Lung (tissue), 17 donors: ENCODE measurements at places on chromosomes 16 and 17. TPM values are rescaled to one million over a fixed set of nuclear protein-coding genes. Genes with fewer than 3 reads are reported as not detected.

- H3K4me3 ChIP-seq: peak overlapping the region; percentile 94
- peaks cover 14% of the 10 kb centered on the region for H3K36me3 ChIP-seq
- peak overlapping the region; percentile 88 for H3K27ac ChIP-seq
- no peaks in the 10 kb centered on the region for H3K27me3 ChIP-seq
Observed at GRCh38 chr17:4796552-4796920, 572 bp downstream of the PSMB6 start.

GRCh38 chr17:73360961-73361761 is 49.4 kb upstream of the CDC42EP4 start:
- no peak overlapping the region for H3K27ac ChIP-seq
- H3K4me3 ChIP-seq: no peak overlapping the region
- no peaks in the 10 kb centered on the region for H3K27me3 ChIP-seq
- H3K36me3 ChIP-seq: no peaks in the 10 kb centered on the region

- H3K4me1 ChIP-seq: no peaks in the 10 kb centered on the region
- no peaks in the 10 kb centered on the region for H3K36me3 ChIP-seq
- no peak overlapping the region for H3K27ac ChIP-seq
- H3K4me3 ChIP-seq: no peak overlapping the region
- H3K27me3 ChIP-seq: no peaks in the 10 kb centered on the region
Observed at GRCh38 chr17:10290041-10290440, 82.8 kb downstream of the MYH13 start.

GRCh38 chr17:48564188-48565021 is 13.7 kb downstream of the HOXB4 start:
- H3K27me3 ChIP-seq: peaks cover 4% of the 10 kb centered on the region
- H3K27ac ChIP-seq: no peak overlapping the region
- no peaks in the 10 kb centered on the region for H3K36me3 ChIP-seq
- no peak for DNase-seq
- H3K4me3 ChIP-seq: no peak overlapping the region
- peaks cover 21% of the 10 kb centered on the region for H3K4me1 ChIP-seq

- H3K27ac ChIP-seq: no peak overlapping the region
- H3K4me3 ChIP-seq: no peak overlapping the region
- H3K4me1 ChIP-seq: peaks cover 29% of the 10 kb centered on the region
- H3K27me3 ChIP-seq: no peaks in the 10 kb centered on the region
- DNase-seq: no peak
Observed at GRCh38 chr17:41519501-41520224, 973 bp upstream of the KRT15 start.

DNA sequence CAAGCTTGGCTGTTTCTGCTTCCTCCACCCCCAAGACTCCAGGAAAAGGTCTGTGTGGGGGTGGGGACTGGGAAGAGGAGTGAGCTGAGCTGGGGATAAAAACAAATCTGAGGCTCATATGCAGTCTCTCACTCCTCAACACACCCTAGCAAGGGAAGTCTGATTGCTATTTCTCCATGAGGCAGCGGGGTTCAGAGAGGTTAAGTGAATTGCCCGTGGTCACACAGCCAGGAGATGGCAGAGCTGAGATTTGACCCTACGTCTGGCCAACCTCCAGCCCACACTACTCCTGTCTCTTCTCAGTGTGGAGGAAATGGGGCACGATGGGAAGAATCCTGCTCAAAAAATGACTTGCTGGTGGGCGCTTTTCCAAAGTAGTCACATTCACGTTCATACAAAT is 4.8 kb upstream of the ABCC3 start:
- no peaks in the 10 kb centered on the region for H3K36me3 ChIP-seq
- no peak overlapping the region for H3K27ac ChIP-seq
- peaks cover 48% of the 10 kb centered on the region for H3K4me1 ChIP-seq
- no peak overlapping the region for H3K4me3 ChIP-seq
- no peak for DNase-seq
- H3K27me3 ChIP-seq: no peaks in the 10 kb centered on the region

DNA sequence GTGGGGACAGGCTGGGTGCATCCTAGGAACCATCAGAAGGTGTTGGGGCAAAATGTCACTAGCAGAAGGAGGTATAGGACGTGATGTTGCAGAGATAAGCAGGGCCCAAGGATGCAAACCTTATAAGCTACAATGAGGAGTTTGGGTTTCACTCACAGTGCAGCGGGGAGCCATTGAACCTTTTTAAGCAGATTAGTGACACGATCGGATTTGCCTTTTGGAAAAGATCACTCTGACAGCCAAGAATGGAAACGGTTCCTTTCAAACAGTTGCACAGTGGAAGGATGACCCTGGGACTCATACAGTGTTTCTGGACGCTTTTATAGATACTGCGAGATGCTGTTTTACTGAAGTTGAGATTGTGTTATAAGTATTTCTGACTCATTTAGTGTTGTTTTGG is 131.8 kb upstream of the CACNG3 start:
- no peaks in the 10 kb centered on the region for H3K4me1 ChIP-seq
- no peak overlapping the region for H3K4me3 ChIP-seq
- H3K27ac ChIP-seq: no peak overlapping the region
- H3K27me3 ChIP-seq: no peaks in the 10 kb centered on the region

DNA sequence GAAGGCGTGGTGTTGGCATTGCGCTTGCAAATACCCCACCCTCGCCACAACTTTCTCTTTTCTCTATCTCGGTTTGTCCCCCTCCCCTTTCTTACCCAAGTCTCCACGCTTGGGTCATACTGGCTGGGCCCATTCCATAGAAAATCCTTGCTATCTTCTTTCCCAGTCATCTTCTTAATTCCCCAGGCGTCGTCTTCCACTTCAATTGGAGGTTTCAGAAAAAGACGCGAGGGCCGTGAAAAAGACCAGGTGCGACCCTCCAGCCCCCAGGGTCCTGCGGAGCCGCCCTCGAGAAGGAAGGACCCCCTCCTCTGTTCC is 8.3 kb downstream of the IRX5 start:
- H3K27me3 ChIP-seq: no peaks in the 10 kb centered on the region
- H3K27ac ChIP-seq: no peak overlapping the region
- H3K36me3 ChIP-seq: no peaks in the 10 kb centered on the region
- DNase-seq: no peak
- no peak overlapping the region for H3K4me3 ChIP-seq
- no peaks in the 10 kb centered on the region for H3K4me1 ChIP-seq

- H3K36me3 ChIP-seq: no peaks in the 10 kb centered on the region
- no peaks in the 10 kb centered on the region for H3K4me1 ChIP-seq
- DNase-seq: no peak
- no peak overlapping the region for H3K4me3 ChIP-seq
- H3K27me3 ChIP-seq: no peaks in the 10 kb centered on the region
- H3K27ac ChIP-seq: no peak overlapping the region
Observed at GRCh38 chr16:88479793-88480760, 27.0 kb downstream of the ZFPM1 start.

DNA sequence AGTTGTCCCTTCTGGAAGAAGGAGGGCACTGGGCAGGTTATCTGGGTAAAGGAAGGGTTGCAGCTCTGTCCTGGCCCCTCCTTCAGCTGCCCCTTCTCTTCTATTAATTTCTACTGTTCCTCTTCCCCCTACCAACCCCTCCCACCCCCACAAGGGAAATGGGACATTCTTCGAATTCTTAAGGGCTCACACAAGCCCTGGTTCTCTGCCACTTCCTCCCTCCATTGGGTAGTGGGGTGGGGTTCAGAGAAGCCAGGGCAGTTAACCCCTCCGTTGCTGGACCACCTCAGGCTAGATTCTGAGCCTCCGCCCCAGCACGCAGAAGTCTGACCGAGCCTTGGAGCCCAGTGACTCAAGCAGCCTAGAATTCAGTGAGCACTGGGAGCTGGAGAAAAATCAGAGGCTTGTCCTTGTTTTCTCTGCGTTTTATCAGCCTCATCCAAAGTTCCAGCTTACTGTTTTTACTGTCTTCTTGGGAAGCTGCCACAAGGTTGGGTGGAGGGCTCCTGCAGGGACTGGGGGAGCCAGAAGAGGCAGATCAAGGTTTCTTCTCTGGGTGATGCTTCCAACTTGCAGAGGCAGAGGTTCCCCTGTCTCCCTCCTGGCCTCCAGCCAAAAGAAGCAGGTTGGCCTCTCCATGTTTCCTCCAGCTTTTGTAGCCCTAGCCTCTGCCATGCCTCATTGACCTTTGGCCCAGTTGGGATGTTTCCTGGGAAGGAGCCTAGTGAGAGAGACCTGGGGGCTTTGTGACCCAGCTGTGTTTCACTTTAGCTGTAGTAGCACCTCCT is 10.2 kb downstream of the LASP1 start:
- peaks cover 44% of the 10 kb centered on the region for H3K4me1 ChIP-seq
- peak; percentile 84 for DNase-seq
- H3K36me3 ChIP-seq: peaks cover 23% of the 10 kb centered on the region
- peak overlapping the region; percentile 73 for H3K27ac ChIP-seq

GRCh38 chr16:53518550-53519416 is 15.8 kb upstream of the AKTIP start:
- H3K27me3 ChIP-seq: no peaks in the 10 kb centered on the region
- peaks cover 18% of the 10 kb centered on the region for H3K4me1 ChIP-seq
- no peak overlapping the region for H3K4me3 ChIP-seq
- DNase-seq: peak; percentile 39

GRCh38 chr17:29196769-29197515 is 16.7 kb upstream of the MYO18A start:
- no peak overlapping the region for H3K4me3 ChIP-seq
- H3K27ac ChIP-seq: no peak overlapping the region
- H3K27me3 ChIP-seq: no peaks in the 10 kb centered on the region

DNA sequence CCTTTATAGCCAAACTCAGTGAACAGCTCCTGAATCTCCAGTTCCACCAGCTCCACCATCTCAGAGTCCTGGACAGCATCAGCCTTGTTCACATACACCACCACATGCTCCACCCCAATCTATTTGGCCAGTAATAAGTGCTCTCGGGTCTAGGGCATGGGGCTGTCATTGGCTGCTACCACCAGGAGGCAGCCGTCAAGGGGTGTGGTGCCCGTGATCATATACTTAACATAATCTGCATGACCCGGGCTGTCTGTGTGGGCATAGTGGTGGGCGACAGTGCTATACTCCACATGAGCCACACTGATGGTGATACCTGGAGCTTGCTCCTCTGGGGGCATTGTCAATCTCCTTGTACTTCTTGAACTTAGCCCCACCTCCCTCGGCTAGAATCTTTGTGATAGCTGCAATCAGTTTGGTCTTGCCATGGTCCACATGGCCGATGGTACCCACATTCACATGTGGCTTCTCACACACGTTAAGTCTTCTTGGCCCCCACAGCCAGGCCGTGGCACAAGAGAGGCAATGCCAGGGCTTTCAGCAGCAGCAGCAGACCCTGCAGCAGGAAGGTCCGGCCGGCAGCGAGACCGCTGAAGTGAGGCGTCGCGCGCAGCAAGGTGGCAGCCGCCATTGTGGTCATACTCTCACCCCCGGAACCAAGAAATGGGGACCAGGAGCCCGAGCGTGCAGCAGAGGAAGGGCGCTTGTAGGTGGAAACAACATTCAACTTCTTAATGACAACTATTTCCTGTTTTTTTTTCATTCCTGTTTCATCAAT is 210.3 kb upstream of the WSB1 start:
- H3K27ac ChIP-seq: no peak overlapping the region
- H3K27me3 ChIP-seq: no peaks in the 10 kb centered on the region
- H3K4me3 ChIP-seq: no peak overlapping the region
- DNase-seq: no peak
- H3K4me1 ChIP-seq: peaks cover 2% of the 10 kb centered on the region

GRCh38 chr17:72618001-72618509 is 474.4 kb downstream of the SLC39A11 start:
- H3K4me3 ChIP-seq: no peak overlapping the region
- H3K27me3 ChIP-seq: peaks cover 3% of the 10 kb centered on the region

DNA sequence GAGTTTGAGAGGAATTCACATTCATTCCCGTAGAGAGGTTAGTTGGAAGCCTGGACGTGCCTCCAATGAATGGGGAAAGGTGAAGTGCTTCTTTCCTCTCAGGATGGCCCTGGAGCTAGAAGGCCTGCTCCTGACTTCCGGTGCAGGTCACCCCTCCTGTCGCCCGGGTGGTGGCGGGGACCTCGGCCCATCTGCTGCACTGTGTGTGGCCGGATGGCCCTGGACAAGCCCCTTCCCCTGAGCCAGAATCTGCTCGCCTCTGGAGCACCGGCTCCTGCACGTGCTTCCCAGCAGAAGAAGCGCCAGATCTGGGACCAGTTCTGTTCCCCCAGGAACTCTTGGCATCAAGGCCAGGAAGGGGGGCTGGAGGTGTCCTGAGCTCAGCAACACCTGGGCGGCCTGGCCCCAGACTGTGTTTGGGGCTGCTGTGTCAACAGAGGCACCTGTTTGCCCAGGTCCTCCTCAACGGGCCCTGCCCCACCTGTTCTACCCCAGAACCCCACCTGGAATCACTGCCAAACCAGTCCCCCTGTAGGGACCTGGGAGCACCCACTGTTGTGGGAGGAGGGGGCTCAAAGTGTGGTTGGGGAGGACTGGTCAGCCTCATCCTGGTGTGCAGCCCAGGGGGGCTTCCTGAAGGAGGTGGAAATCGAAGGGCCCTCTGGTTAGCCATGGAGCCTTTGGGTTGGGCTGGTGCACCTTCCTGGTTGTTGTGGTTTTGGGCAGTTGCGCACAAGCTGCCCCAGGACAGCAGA is 5.1 kb upstream of the PERCC1 start:
- H3K4me1 ChIP-seq: no peaks in the 10 kb centered on the region
- H3K27me3 ChIP-seq: no peaks in the 10 kb centered on the region
- no peak overlapping the region for H3K27ac ChIP-seq
- no peaks in the 10 kb centered on the region for H3K36me3 ChIP-seq
- no peak for DNase-seq

GRCh38 chr16:28932339-28933141 is 769 bp downstream of the CD19 start:
- no peak overlapping the region for H3K27ac ChIP-seq
- H3K27me3 ChIP-seq: no peaks in the 10 kb centered on the region
- no peak overlapping the region for H3K4me3 ChIP-seq
- H3K36me3 ChIP-seq: no peaks in the 10 kb centered on the region

DNA sequence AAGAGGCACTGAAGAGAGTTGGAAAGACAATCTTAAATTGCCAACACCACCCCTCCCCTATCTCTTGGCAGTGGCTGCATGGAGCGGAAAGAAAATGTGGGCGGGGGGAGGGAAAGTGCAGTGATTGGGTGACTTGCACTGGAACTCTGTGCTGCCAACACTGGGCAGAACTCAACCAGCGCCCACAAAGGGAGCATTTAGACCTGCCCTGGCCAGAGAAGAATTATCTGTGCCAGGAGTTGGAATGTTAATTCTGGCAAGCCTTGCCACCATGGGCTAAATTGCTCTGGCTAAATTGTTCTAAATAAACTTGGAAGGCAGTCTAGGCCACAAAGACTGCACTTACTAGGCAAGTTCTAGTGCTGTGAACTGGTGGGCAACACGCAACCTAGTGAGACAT is 6.5 kb upstream of the CCL13 start:
- H3K4me3 ChIP-seq: no peak overlapping the region
- H3K36me3 ChIP-seq: no peaks in the 10 kb centered on the region
- no peak overlapping the region for H3K27ac ChIP-seq
- no peaks in the 10 kb centered on the region for H3K27me3 ChIP-seq
- DNase-seq: no peak

DNA sequence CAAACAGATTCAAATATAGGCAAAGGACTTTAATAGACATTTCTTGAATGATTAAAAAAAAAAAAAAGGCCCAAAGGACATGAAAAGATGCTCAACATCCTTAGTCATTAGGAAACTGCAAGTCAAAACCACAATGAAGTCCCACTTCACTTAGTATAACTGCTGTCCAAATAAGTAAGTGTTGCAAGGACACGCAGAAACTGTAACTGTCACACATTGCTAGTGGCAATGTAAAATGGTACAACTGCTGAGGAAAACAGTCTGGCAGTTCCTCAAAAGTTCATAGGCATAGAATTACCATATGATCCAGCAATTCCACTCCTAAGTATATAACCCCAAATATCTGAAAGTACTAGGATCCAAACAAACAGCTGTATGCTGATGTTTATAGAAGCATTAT is 112.7 kb downstream of the BRIP1 start:
- no peak for DNase-seq
- no peaks in the 10 kb centered on the region for H3K36me3 ChIP-seq
- no peak overlapping the region for H3K4me3 ChIP-seq
- no peaks in the 10 kb centered on the region for H3K27me3 ChIP-seq

PRPSAP2 gene
- total RNA-seq: 24.2 TPM

BCL6B gene
- 55.6 TPM for total RNA-seq

HS3ST2 gene
- 0.31 TPM for total RNA-seq

TP53TG3C gene
- not detected for total RNA-seq
